Thoracic aorta (tissue), 2 donors: ENCODE measurements at places on chromosomes 3 and 15. TPM values are rescaled to one million over a fixed set of nuclear protein-coding genes. Genes with fewer than 3 reads are reported as not detected.

- H3K4me3 ChIP-seq: no peak overlapping the region
- peak; percentile 6 for DNase-seq
- no peaks in the 10 kb centered on the region for H3K36me3 ChIP-seq
- no peaks in the 10 kb centered on the region for H3K27me3 ChIP-seq
- H3K27ac ChIP-seq: no peak overlapping the region
- peaks cover 25% of the 10 kb centered on the region for H3K4me1 ChIP-seq
Measured at GRCh38 chr3:12440927-12441714, 43.2 kb upstream of the TSEN2 start.

DNA sequence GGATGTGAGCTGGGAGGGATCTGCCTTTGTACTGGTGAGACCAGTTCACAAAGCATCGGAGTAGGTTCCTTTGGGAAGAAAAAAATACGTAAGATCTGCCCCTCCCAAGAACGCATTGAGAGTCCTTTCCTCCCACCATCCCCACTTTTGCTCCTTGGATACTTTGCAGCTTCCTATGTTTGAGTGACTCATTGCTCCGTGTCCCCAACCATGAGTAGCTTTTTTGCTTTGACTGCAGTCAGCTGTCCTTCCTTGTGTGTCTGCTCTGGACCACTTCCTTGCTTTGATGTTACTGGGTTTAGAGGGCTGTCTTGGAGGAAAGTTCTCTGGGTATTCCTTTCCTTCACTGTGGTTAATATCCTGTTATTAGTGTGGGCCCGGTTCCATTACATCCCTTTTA lies 43.2 kb upstream of the PTPN23 start:
- H3K27ac ChIP-seq: no peak overlapping the region
- H3K4me1 ChIP-seq: no peaks in the 10 kb centered on the region
- H3K27me3 ChIP-seq: no peaks in the 10 kb centered on the region
- no peak for DNase-seq
- H3K4me3 ChIP-seq: no peak overlapping the region

- no peaks in the 10 kb centered on the region for H3K4me1 ChIP-seq
- H3K4me3 ChIP-seq: no peak overlapping the region
- H3K27ac ChIP-seq: no peak overlapping the region
- DNase-seq: no peak
- H3K36me3 ChIP-seq: no peaks in the 10 kb centered on the region
Measured at GRCh38 chr3:192275741-192276355, 451.5 kb downstream of the FGF12 start.

Gene SEMA3G
- 18.1 TPM for total RNA-seq

GRCh38 chr15:49343546-49343945 lies 79.5 kb upstream of the FGF7 start:
- no peaks in the 10 kb centered on the region for H3K36me3 ChIP-seq
- no peaks in the 10 kb centered on the region for H3K4me1 ChIP-seq
- H3K27ac ChIP-seq: no peak overlapping the region
- no peak overlapping the region for H3K4me3 ChIP-seq
- no peak for DNase-seq

DNA sequence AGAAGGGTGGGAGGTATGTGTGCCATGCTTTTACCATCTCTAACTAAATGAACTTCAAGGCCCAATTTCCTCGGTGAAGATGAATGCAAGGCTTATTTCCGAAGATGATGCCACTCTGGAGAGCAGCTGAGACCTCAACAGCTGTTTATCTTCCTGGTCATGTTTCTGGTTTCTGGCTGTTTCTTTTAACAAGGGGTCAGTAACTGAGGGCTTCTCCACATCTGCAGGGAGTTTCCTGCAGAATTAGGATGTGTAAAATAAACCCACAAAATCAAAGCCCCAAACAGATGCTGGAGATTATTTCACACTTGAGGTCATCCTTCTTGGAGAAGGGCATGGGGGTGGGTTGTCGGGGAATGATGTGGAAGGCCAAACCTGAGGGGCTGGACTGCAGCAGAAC lies 220.3 kb downstream of the THSD4 start:
- no peaks in the 10 kb centered on the region for H3K27me3 ChIP-seq
- no peaks in the 10 kb centered on the region for H3K36me3 ChIP-seq
- H3K27ac ChIP-seq: peak overlapping the region; percentile 72
- no peak for DNase-seq
- H3K4me1 ChIP-seq: peaks cover 18% of the 10 kb centered on the region

DNA sequence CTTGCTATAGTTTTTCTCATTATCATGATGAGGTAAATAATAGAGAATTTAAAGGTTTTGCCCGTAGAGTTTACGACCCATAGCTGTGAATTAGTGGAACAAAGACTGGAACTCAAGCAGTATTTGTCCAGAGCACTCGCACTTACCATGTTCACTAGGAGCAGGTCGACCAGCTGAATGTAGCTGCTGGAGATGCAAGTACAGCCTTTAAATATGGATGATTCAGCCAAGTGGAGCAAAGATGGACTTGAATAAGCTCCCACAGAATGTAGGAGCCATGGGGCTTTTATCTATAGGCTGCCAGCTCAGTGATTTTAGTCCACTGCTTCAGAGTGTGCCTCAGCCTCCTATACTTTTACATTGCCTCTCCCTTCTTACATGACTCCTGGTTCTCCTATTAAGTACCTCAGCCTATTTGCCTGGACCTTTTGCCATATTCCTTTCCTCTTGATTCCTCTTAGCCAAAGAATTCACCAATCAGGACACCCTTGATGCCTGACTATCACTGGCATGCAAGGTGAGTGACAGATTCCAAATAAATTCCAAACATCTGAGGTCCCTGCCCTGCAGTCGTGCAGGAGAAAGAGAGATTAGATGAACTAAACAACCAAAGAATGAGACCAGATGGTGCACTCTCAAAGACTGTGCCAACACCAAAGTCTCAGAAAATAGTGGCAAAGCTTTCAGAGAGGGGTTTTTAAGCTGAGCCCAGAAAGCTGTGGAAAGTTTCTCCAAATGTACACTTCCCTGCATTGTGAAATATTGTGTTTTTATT lies 3.9 kb downstream of the MKRN3 start:
- no peaks in the 10 kb centered on the region for H3K27me3 ChIP-seq
- no peak for DNase-seq
- no peaks in the 10 kb centered on the region for H3K36me3 ChIP-seq
- H3K4me1 ChIP-seq: no peaks in the 10 kb centered on the region
- H3K27ac ChIP-seq: no peak overlapping the region

GRCh38 chr3:188037965-188038581 lies 115.9 kb upstream of the LPP start:
- H3K27me3 ChIP-seq: no peaks in the 10 kb centered on the region
- no peaks in the 10 kb centered on the region for H3K36me3 ChIP-seq
- H3K4me1 ChIP-seq: peaks cover 3% of the 10 kb centered on the region
- no peak overlapping the region for H3K4me3 ChIP-seq
- DNase-seq: no peak
- H3K27ac ChIP-seq: no peak overlapping the region

- H3K4me3 ChIP-seq: no peak overlapping the region
- H3K4me1 ChIP-seq: peaks cover 4% of the 10 kb centered on the region
- DNase-seq: no peak
- no peaks in the 10 kb centered on the region for H3K27me3 ChIP-seq
Measured at GRCh38 chr15:83209333-83209732, 1.7 kb upstream of the HDGFL3 start.

DNA sequence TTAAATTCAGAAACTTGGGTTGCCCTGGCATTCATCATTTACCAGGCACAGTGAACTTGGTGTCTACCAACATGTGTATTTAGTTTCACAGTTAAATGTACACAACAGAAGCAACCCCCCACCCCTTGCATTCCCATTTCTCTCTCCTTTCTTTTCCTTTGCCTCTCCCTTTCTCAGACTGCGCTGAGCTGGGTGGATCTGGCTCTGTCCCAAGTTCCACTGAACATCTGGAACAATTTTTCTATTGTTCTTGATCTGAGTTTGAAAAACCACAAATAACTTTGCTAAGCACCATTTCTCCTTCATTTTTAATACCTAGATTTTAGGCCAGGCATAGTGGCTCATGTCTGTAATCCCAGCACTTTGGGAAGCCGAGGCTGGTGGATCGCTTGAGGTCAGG lies 242.2 kb downstream of the ABHD5 start:
- no peak for DNase-seq
- no peak overlapping the region for H3K27ac ChIP-seq
- no peak overlapping the region for H3K4me3 ChIP-seq
- H3K27me3 ChIP-seq: no peaks in the 10 kb centered on the region
- H3K36me3 ChIP-seq: no peaks in the 10 kb centered on the region
- H3K4me1 ChIP-seq: no peaks in the 10 kb centered on the region

- H3K36me3 ChIP-seq: peaks cover 7% of the 10 kb centered on the region
- peak overlapping the region; percentile 49 for H3K4me3 ChIP-seq
- no peaks in the 10 kb centered on the region for H3K27me3 ChIP-seq
- DNase-seq: no peak
- peak overlapping the region; percentile 48 for H3K27ac ChIP-seq
- peaks cover 68% of the 10 kb centered on the region for H3K4me1 ChIP-seq
Measured at GRCh38 chr15:22949074-22949547, 31.1 kb downstream of the CYFIP1 start.

Gene ZNF860
- 0.81 TPM for total RNA-seq

Gene STAB1
- 249 TPM for total RNA-seq

DNA sequence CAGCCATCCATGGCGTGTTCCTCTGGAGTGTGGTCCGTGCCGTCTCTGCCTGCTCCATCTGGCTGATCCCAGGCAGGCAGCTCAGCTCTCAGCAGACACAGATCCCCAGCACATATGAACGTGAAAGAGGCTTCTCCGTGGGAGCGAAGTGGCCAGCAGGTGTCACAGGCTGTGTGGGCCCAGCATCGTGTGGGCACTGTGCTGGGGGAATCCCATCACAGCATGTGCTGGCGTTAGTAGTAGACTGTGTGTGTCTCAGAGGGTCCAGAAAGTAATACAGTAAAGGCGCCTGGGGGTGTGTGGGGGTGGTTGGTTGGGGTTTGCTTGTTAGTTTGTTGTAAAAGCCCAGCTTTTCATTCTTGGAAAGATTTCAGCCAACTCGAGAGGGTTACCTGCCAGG lies 147.6 kb downstream of the IGF1R start:
- no peak overlapping the region for H3K27ac ChIP-seq
- H3K27me3 ChIP-seq: no peaks in the 10 kb centered on the region
- peaks cover 37% of the 10 kb centered on the region for H3K4me1 ChIP-seq
- H3K4me3 ChIP-seq: no peak overlapping the region
- no peaks in the 10 kb centered on the region for H3K36me3 ChIP-seq

DNA sequence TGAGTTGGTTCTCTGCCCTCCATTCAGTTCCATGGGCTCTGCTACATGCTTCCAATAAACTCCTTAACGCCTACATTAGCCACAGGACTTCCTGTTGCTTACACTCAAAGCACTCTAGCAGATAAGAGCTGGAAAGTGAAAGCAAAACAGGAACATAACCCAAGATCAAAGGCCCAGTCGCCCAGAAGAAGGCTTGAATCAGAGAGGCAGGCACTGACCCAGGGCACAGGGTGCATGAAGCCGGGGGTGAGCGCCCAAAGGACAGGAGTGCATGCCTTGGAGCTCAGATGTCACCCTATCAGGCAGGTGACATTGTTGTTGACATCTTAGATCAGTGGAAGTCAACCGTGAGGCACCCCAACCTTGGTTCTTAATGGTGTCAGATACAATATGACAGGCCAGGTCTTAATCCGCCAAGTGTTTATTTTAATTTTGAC lies 235.1 kb downstream of the UACA start:
- H3K4me1 ChIP-seq: no peaks in the 10 kb centered on the region
- H3K27ac ChIP-seq: no peak overlapping the region
- no peaks in the 10 kb centered on the region for H3K27me3 ChIP-seq
- no peak overlapping the region for H3K4me3 ChIP-seq
